Upper lobe of right lung (tissue), 1 donor: ENCODE measurements at places on chromosomes 12 and 14.

- no peak for DNase-seq
Observed at GRCh38 chr14:64800000-64800399, 79.7 kb downstream of the SPTB start.

- DNase-seq, result no peak
Observed at GRCh38 chr12:69415471-69416275, 54.5 kb upstream of the FRS2 start.

- peak; percentile 75 for DNase-seq
Observed at GRCh38 chr14:105411017-105411941, 8.3 kb upstream of the MTA1 start.

DNA sequence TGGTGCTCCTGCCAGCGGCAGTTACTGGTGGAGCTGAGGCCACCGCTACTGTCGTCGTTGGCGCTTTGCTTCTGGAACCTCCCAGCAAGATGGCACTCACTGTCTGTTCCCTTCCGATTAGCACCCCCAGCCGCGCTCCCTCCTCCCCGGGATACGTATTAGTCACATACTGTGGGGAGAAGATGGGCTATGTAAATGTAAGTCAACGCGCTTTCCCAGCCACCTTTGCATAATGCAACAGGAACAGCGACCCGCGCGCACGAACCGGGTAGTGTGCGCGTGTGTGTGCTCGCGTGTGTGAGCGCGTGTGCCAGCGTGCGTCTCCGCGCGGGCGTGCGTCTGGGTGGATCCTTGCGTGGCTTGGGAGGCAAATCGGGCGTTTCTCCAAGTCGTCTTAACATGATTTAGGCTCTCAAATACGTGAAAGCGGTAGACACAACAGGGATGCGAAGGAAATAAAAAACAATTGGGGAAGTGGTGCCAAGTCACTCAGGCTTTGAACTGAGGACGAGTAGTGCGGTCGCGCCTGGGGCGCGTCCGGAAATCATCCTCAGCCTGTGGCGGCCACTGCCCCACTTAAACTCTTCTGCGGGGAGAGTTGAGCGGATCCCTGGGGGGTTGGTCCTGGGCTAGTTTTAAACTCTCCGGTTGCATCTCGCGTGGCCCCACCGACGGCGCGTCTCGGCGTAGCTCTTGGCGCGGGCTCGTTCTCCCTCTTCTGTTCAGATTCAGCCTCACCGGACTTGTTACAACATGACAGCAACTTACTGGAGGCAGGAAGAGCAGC lies 1.8 kb downstream of the FLRT2 start:
- DNase-seq, result peak; percentile 74

- DNase-seq, result no peak
Observed at GRCh38 chr14:71449316-71450055, 482.7 kb upstream of the RGS6 start.

GRCh38 chr14:60732840-60733483 lies 1.6 kb upstream of the MNAT1 start:
- no peak for DNase-seq

DNA sequence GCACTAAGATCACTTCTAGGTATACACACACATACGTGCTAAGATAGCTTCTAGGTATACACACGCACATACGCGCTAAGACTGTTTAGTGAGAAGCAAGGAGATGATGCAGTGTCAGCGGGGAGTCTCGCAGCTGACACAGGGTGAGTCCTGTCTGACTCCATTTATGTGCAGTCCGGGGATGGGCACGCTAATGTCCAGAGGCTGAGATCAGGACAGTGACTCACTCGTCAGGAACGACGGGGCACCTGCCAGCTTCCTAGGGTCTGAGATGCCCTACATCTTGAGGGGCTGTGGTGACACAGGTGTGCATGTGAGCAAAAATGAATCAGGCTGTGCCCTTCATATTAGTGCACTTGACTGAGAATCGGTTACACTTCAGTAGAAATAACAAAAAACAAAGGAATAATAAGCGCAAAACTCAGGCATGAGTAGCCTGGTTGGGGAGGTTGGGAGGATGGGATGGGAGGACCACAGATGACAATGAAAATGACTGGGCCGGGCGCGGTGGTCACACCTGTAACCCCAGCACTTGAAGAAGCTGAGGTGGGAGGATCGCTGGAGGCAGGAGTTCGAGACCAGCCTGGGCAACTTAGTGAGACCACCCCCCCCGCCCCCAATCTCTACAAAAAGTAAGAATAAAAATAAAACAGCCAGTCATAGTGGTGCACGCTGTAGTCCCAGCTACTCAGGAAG lies 29.1 kb upstream of the ULK1 start:
- peak; percentile 28 for DNase-seq

DNA sequence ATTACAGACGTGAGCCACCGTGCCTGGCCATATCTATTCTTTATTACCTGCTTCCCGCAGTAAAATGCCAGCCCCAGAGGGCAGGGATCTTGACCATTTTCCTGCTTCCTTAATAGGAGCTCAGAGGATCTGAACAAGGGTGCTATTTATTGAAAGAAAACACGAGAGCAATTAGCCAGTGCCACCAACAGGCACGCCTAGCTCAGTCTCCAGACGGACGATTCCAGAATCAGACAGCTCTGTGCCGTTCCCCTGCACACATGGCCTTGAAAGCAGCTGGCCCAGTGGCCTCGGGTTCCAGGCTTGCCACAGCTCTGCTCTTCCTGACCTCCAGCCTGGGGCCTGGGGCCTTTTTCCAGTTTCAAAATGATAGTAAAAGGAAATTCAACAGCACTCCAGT lies 135.2 kb upstream of the RFLNA start:
- DNase-seq, result no peak

- peak; percentile 95 for DNase-seq
Observed at GRCh38 chr12:57078519-57079404, at the start of gene NEMP1. Gene NEMP1, minus strand, starts transcription at chr12:57078791. Its CDS starts 46 bp downstream, at chr12:57078745.

GRCh38 chr14:31435276-31435675 lies 14.9 kb upstream of the HEATR5A start:
- DNase-seq, result no peak

DNA sequence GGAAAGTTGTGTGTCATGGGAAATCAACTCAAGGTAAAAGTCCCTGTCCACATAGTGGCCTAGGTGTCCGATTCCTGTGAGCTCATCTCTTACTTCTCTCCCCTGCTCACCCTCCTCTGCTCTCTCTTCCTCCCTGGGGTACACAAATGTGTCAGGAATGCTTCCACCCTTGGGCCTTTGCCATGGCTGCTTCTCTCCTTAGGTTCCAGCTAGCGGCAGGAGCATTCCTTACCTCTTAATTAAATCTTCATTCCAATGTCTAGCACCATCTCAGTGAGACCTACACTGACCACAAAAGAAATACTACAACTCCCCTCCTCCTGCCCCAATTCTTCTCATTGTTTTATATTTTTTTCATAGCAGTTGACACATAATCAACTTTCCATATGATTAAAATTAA lies 298.6 kb downstream of the PDZRN4 start:
- DNase-seq, result no peak

DNA sequence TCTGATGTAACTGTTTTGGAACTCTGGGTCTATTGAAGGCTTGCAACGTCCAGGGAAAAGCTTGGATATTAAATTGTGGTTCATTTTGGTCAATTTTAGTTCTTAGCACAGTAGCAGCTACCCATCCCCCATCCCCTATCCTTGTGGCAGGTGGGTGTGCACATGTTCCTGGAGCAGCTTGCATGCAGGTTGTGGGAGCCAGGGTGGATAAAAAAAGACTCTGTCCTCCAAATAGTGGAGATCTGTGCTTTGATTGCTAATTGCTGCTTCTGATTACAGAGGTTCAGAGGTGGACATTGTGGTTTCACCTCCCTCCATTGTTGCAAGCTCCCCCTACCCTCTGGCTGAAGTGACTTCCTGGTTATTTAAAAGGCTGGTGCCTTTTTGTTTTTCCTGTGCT lies 23.1 kb downstream of the ATP23 start:
- DNase-seq, result no peak

- no peak for DNase-seq
Observed at GRCh38 chr12:132444957-132445883, 44.7 kb upstream of the FBRSL1 start.

DNA sequence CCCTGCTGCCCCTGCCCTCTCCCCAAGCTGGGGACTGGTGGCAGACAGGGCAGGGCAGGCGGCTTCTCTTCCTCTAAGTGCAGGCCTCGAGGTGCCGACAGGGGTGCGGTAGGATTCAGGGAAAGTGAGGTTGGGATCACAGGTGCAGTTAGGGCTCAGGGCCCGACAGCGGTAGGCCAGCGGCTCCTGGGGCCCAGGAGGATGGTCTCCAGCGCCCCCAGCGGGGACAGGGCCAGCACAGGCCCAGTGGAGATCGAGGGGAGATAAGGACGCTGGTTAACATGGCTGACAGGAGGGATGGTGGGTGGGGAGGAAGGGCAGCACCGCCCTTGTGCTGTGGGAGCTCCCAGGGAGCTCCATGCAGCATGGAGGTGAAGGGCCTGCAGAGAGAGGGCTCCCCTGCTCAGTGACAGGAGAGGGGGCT lies 935 bp upstream of the CRIP1 start:
- DNase-seq, result no peak

DNA sequence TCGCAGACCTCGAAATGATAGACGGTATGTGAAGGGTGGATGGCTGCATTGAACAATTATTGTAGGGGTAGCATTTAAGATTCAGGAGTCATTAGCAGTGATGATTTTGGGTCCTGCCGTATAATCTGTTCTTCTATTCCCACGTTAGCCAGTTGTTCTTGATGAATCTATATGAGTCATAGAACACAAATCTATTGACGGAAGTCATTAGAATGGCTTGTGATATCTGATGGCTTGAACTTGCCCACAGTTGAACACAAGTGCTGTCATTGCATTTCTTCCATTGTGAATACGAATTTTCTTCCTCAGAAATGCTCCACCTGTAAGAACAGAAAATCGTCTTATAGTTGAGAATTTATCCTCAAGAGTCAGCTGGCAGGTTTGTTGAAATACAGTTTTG lies 1.9 kb downstream of the SRSF5 start:
- DNase-seq, result no peak
